ENCODE measurements at places on chromosomes 5 and 9.

DNA sequence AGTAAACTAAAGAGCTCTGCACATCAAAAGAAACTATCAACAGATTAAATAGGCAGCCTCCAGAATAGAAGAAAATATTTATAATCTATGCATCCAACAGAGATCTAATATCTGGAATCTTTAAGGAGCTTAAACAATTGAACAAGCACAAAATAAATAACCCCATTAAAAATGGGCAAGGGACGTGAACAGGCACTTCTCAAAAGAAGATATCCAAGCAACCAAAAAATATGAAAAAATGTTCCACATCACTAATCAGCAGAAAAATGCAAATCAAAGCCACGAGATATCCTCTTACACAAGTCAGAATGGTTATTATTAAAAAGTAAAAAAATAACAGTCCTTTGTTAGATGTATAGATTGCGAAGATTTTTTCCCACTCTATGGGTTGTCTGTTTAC lies 109.1 kb upstream of the TRPC7 start:
- DNase-seq = no peak

GRCh38 chr5:75519761-75520160 lies 8.1 kb downstream of the POLK start:
- no peak for DNase-seq

DNA sequence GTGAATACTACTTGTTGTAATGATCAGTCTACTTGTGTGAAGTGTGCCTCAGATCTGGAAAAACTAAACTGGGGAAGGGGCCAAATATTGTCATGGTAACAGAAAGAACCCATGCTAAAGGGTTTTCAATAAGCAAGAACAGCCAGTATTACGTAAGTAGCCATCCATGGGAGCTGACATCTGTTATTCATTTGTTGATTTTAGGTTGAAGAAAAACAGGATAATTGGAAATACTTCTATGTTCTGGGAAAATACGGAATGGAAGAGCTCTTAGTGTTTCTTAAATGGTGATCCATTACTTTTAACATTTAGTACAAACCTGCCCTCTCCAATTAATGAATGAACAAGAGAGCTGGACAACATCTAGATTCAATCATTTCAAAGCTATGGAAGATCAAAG lies 485.8 kb downstream of the NTRK2 start:
- no peak for DNase-seq

GRCh38 chr5:12526113-12526512 lies 621.9 kb upstream of the CTNND2 start:
- no peak for DNase-seq

DNA sequence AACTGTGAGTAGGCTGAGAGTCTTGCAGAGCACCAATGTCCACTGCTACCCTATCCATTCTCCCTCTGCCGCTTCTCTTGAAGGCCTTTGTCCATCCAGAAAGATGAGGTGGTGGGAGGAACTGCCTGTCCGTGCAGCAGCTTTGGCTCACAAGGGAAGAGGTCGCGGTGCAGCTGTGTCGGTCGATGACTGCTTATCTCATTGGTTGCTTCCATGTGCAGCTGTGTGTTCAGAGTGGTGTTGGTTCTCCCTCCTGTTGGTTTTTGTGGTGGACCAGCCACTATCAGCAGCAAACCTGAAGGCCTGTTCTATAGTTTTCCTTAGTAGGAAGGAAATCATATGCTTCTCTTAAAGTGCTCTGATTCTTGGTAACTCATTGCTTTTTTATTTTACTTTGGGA lies 40.7 kb downstream of the SPTAN1 start:
- no peak for DNase-seq

DNA sequence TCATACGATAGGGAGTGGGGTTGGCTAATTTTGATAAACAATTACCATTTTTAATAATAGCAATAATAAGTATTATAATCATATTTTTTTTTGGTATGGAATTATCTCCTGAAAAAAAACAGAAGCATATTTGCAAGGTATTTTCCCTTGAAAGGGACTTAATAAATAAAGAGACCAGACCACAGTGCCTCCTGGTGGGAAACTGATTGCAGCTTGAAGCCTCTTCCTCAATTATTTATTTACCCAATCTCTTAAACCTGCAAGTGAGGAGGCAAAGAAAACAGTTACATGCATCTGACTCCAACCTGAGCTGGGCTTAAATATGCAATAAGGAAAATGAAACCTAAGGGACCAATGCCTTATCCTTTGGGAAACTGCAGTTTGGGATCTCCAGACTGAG lies 388.1 kb upstream of the ACO1 start:
- DNase-seq = no peak

DNA sequence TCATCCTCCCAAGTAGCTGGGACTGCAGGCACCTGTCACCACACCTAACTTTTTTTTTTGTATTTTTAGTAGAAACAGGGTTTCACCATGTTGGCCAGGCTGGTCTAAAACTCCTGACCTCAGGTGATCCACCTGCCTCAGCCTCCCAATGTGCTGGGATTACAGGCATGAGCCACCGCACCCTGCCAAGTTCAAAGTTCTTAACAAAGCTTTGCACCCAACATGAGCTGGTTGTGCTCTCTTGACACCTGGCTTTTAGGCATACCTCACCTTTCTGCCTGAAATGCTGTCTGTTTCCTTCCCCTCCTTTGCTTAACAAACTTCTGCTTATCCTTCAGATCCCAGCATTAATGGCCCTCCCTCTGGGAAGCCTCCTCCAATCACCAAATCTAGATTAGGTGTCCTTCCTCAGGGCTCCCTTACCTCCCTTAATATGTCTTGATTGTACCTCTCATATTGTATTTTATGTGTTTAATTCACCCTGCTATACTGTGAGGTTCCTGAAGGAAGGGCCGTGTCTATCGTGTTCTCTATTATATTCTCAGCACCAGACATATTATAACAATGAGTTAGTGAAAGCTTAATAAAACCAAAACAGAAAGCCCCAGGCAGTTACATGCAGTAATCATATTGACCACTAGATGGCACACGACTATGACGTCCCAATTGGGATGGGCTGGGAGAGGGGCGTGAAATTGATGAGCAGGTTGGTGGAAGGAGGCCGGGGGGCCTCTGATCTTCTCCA lies 62.9 kb upstream of the PPARGC1B start:
- DNase-seq = peak; percentile 7

GRCh38 chr9:121651295-121652020 lies at the start of gene DAB2IP:
DAB2IP (plus strand) TSS chr9:121651634; CDS start chr9:121651776, 142 bp downstream.
- DNase-seq = no peak

DNA sequence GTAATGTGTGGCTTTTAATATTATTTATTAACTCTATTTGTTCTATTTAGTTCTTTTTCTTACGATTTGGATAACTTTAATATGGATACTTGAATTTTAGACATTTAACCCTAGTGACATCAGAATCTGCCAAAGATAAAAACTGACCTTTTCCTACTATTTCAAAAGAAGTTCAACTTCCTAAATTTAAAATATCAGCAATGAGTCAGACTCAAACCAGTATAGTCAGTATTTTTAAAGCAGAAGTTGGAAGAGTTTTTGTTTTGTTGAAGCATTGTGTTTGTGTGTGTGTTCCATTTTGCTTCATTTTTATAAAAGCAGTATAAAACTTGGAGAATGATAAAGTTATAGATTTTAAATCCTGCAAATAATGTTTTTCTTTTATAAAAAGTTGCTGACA lies 251.8 kb upstream of the RASA1 start:
- DNase-seq = no peak

- DNase-seq = no peak
Observed at GRCh38 chr9:82554381-82554780, 508.6 kb downstream of the RASEF start.

DNA sequence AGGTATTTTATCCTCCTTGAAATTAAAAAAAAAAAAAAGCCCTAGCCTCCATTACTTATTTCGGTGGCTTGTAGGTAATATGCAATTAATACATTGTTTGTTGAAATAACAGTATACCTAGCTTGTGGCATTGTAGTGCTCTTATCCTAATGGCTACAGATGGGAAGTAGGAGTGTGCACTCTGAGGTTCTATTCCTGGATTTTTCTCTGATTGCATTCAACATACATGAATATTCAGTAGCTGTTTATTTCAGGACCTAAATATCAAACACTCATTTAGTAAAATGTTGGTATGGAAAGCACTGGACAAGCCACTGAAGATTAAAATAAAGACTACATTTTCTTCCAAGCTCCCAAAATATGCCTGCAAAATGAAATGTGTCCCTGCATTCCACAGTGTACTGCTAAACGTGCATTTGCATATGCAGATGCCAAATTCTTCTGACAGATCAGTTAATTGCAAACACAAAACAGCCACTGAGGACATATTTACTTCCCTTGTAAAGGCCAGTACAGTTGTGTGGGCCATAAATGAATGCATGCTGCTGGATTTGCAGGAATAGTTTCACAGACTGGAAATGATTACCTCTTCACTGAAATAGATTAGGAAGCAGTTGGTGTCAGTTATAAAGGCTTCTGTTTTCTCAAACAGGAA lies 826.1 kb downstream of the PRELID2 start:
- no peak for DNase-seq

DNA sequence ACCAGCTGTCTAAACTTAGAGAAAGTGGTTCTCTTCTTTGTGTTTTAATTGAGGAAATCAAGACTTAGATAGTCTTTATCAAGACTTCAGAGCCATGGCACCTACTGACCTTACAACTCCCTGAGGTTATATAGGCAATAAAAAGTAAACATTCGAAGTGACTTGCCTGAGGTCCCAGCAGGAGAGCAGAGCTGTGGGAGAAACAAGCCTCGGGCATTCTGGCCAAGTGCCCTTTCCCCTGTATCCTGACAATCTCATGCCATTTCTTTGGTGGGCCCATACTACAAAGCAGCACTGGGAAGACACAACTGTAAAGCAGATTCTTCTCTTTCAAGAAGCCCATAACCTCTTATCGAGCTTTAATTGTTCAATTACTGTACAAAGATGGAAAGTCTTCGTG lies 23.1 kb downstream of the FREM1 start:
- DNase-seq = no peak

GRCh38 chr5:151961557-151961956 lies 36.9 kb upstream of the GLRA1 start:
- DNase-seq = no peak

DNA sequence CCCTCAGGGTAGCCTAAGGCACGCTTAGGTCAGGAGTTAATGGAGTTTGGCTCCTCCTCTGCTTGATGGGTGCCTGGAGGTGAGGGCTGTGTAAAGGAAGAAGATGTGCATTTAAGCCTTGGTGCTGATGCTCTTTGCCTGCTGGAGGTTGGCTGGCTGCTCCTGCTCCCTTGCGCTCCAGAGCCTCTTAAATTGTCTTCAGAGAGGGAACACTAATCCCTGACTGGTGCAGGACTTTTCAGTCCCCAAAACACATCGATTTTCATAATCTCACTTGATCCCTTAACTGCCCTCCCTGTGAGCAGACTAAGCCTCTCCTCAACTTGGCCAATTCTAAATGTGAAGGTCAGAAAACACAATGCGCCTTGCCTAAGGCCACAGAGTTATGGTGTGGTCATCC lies 16.2 kb upstream of the TCOF1 start:
- DNase-seq = no peak

DNA sequence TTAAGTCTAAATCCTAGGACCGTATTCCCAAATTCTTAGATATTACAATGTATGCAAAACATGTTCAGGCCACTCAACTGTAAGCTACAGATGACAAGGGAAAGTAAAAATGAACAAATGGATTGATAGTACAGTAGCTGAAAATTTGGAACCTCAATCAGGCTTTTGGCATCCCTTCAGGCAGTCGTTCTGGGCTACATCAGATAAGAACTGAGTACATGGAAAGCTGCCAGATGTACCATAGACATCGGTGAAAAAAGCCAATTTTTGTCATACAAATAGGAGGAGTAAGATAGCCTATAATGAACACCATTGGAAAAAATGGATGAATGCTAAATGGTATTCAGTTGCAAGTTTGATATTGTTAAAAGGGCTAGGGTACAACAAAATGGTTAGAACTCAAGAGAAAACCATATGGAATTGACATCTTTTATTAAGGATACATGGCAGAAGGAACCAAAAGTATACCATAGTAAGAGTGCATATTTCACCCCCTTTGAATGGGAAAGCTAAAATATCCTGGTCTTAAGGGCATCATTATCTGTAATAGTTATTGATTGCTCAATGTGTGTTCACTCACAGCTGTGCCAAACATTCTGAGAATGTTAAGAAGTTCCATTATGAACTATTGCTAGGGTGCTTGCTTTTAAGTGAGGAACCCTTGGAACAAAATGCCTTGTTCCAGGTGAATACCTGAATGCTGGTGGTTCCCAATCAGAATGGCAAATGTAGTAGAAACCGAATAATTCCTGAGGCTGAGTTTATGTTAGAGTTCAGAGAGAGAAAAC lies 86.4 kb downstream of the NR3C1 start:
- DNase-seq = no peak

DNA sequence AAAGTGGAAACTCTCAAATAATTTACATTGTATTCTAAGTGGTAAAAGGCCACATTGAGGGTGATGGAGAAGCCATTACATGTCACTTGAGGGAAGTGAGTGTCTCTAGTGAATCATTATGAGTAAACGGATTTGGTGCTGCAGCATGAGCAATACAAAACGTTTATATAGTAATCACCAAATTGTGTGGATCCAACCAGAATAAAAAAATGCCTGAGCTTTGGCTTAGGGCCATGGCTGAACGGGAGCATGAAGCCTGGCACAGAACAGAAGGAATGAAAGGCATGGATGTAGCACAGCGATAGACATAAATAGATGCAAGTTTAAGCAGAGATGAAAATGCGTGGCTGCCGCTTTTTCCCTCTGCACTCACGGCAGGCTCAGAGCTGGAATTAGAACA lies 58.3 kb downstream of the PTTG1 start:
- no peak for DNase-seq

DNA sequence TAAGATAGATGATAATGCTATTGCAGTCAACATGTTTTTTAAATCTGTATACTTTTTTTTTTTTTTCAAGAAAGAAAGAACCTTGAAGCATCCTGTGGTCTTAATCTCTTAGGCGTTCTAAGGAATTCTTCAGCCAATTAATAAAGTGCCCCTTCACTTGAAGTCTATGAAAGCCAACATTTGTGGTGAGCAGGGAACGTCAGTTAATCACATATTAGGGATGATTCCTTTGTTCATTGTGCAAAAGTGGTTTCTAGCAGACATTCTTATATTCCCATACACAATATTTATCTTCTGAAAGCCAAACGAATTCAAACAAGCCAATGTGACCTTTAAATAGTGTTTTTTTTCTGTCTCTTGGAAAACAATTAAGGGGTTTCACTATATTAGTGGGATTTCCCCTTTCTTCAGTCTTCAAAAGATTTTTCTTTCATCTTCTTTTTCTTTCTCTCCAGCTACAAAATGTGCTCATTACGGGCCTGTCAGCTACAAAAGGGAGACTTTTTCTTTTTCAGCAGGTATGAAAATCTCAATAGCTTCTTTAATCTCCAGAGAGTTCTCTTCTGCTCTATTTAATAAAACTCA lies 40.1 kb downstream of the TMEM167A start:
- no peak for DNase-seq

DNA sequence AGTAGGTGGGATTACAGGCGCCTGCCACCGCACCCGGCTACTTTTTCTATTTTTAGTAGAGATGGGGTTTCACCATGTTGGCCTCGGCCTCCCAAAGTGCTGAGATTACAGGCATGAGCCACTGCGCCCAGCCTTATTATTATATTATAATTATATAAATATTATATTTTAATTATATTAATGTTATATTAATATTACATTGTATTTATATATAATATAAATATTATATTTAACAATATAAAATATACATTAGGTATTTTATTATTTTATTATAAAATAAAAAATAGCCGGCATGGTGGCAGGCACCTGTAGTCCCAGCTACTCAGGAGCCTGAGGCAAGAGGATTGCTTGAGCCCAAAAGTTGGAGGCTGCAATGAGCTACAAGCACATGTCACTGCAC lies 21.6 kb upstream of the GLDC start:
- no peak for DNase-seq
